ENCODE measurements at places on chromosomes 6 and 20. TPM values are rescaled to one million over a fixed set of nuclear protein-coding genes. Genes with fewer than 3 reads are reported as not detected.

SAMHD1 gene
- total RNA-seq: 593 TPM

PPP1R3G gene
- 5.1 TPM for total RNA-seq

CTCFL gene
- not detected for total RNA-seq

GRCh38 chr20:61841966-61842365 is 223.7 kb downstream of the TAF4 start:
- no peak for DNase-seq

GRCh38 chr6:167555836-167556235 is 230.9 kb downstream of the TTLL2 start:
- no peak for DNase-seq

DNA sequence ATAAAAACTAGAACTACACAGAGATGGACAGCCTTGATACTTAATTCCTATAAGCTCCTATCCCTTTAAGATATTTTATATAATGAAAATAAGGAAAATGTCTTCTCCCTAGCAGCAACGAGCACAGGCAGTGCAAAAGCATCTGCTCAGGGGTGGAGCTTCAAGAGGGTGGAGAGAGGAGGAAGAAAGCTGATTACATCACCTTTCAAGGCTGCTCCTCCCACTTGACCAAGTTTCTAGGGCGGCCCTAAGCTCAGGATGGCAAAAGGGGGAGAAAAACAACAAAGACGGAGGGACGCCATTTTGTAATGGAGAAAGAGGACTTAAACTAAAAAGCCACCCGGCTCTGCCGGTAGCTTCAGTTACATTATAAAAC is 2.2 kb downstream of the PPP1R10 start:
- DNase-seq: peak; percentile 67

All from tibial nerve (tissue), 4 donors.